ENCODE measurements at places on chromosomes 1 and 21. TPM values are rescaled to one million over a fixed set of nuclear protein-coding genes. Genes with fewer than 3 reads are reported as not detected.

The HCN3 gene
- total RNA-seq: 3.4 TPM

The PRR9 gene
- not detected for total RNA-seq

The SLC45A1 gene
- total RNA-seq: 0.50 TPM

The OR2T35 gene
- not detected for total RNA-seq

The AVPR1B gene
- total RNA-seq: not detected

The CELA3B gene
- total RNA-seq: not detected

The ANGPTL1 gene
- not detected for total RNA-seq

The LCE6A gene
- not detected for total RNA-seq

The PIAS3 gene
- 17.6 TPM for total RNA-seq

The CELF3 gene
- not detected for total RNA-seq

The PSMA5 gene
- 223 TPM for total RNA-seq
